Pons (tissue), 1 donor: ENCODE measurements at places on chromosomes 6 and 20.

DNA sequence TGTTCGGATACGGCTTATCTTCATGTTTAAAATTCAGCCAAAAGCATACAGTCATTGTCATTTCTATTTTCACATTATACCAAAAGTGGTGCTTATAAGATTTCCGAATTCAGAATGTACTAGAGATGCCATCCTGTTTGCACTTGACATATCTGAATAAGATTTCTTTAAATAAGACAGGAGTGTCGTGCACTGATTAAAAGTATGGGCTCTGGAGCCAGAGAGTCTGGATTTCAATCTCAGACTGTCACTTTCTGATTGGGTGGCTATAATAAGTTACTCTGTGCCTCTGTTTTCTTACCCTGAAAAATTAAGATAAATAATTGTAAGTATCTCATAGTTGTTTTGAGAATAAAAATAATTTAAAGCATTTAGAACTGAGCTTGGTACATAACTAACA lies 92.8 kb downstream of the RWDD2A start:
- no peak for DNase-seq

DNA sequence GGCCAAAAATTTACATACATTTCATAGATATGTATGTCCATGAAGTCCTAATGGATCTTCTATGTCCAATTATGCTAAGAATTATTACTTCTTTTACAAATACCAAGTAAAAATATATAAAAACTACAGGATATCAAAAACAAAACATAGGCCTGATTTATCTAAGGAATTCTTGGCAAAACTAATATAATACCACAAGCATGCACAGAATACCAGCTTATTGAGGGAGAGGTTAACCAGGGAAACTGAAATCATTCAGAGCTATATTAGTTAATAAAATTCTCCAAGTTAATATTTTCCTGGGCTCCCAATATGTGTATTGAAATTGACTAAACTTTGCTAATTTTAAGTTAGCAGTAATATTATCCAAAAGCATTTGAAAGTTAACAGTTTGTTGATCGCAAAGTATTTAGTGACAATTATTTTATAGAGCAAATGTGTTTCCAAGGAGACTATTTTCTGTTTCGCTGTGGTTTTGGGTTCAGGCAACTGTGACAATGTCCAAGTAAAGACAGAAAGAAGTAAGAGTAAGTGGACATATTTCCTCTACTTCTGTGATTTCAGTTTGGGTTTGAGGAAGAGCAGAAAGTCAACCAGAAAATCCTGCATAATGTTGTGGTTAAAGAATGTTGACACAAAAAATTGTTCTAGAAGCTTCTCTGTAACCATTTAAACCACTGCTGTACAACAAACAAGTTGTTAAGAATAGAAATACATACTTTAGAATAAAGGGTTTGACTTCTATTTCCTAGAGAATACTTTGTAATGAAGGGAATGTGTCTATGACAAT lies 167.4 kb downstream of the COL21A1 start:
- no peak for DNase-seq

GRCh38 chr20:60453388-60454246 lies 495.4 kb downstream of the CDH26 start:
- no peak for DNase-seq

DNA sequence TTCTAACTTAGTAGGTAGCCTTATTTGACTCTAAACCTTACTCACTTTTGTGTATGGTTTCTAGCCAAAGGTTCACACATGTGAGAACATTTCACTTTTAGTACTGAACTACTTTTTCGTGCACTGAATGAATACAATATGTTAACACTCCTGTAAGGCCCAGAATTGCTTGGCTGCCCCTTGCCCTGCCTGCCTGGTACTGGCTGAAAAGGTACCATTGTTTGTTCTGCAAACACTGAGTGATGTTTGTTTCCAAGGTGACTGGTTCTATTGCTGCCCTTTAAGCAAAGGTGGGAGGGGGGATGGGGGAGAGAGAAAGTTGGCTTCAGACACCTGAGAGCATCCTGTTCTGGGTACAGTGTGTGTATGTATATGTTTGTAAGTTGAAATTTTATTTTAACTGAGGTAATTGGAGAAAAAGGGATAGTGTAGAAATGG lies 31.2 kb downstream of the RREB1 start:
- DNase-seq = no peak

DNA sequence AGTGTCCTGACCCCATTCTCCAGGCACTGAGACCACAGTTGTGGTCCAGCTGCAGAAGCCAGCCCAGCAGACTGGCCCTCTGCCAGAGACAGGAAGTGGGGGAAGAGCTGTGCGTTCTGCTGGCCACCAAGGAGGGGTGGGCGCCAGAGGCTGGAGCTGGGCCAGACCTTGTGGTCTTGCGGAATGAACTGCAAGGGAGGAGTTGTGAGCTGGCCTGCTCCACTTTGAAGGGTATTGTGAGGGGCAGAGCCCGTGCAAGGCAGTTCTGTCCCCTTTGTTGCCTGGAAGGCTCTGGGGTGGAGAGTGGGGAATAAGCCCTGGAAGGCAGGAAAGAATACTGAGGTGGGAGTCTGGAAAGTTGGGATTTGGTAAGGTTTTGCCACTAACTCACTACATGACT lies 3.6 kb upstream of the MDFI start:
- DNase-seq = peak; percentile 65

GRCh38 chr20:10611357-10611756 lies 62.4 kb downstream of the JAG1 start:
- peak; percentile 29 for DNase-seq

GRCh38 chr20:44457016-44457415 lies 18.7 kb upstream of the TTPAL start:
- DNase-seq = no peak

DNA sequence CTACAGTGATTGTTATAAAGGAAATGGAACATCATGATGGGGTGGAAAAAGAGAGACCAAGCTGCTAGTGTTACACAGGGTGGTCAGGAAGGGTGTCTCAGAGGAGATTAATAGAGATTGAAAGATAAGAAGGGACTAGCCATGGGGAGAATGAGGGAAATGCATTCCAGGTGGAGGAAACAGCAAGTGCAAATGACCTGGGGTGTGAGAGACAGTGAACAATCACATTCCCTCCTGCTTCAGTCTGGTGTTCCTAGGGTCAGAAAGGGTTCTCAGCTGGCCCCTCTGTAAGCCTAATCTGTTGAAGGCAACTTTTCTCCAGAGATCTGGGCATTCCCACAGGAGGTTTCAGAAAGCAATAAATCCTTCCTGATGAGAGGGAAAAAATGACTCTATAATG lies 3.6 kb upstream of the KCNB1 start:
- DNase-seq = no peak

DNA sequence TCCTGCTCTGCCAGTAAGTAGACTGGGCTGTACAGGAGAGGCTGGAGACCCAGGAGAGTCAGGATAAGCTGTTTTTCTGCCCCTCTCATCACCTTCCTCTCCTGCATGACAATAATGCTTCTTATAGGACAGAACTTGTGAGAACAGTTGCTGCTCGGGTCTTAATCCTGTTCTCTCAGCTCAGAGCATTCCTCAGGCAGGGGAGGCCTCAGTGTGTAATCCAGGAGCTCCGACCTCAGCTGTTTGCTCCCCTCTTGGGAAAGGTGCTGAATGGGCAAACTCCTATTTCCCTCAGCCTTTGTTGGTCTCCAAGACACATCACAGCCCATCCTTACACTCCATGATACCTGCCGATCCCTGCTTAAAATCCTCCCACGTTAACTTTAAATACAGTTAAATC lies 134.9 kb upstream of the LRFN2 start:
- DNase-seq = no peak

- DNase-seq = no peak
Observed at GRCh38 chr6:52584203-52584602, 7.3 kb upstream of the TRAM2 start.

- DNase-seq = no peak
Observed at GRCh38 chr6:11200356-11200755, 32.1 kb downstream of the NEDD9 start.

DNA sequence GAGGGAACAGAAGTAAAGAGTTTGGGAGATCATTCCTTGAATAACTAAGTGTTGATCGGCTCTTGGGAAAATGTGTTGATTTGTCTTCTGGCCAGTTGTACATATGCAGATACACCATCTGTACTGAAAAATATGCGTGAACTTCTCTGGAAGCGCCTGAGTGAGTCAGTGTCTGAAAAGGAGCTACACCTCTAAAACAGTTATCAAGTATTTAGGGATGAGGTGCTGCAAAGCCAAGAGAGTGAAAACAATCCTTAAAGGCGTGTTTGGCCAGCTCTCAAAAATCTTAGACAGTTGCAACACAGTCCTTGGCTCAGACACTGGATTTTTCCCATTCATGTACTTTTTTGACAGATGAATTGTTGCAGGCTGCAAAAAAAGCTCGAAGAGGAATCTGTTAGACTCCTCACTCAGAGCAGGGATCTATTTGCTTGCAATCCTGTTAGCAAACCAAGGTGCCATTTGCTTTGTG lies 61.3 kb downstream of the BMP6 start:
- peak; percentile 11 for DNase-seq

DNA sequence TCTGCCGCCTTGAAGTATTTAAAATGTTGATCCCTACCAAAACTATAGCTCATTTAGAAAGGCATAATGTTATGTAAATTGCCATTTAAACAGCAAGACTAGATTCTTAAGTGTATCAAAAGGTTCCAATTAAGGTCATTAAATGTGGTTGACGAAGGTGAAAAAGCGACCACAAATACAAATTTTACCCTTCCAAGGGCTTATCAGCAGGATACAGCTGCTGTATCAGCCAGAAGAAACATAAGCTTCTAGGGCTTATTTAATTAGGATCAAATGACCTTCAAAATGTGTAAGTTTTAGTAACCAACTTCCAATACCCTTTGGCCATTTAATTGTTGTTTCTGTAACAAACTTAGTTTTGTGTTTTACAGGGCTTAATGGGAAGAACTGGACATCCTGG lies 139.9 kb downstream of the COL9A1 start:
- DNase-seq = no peak

- no peak for DNase-seq
Observed at GRCh38 chr20:4571759-4572531, 149.8 kb upstream of the PRND start.

DNA sequence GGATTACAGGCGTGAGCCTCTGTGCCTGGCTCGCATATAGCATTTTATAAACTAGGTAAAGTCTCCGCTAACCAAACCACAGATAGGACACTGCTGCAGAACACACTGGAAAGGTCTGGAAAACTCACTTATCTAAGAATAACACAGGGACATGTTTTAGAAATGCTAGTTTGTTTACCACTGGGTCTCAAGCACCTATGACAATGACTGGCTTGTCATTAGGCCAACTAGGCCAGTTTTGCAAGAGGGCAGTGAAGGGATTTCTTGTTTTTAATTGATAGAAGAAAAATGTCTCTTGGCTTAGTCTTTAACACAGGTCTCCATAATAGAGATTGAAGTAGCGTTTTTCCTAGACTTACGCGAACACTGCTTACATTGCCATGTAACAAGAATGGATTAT lies 201.4 kb downstream of the TMEM242 start:
- DNase-seq = peak; percentile 35

DNA sequence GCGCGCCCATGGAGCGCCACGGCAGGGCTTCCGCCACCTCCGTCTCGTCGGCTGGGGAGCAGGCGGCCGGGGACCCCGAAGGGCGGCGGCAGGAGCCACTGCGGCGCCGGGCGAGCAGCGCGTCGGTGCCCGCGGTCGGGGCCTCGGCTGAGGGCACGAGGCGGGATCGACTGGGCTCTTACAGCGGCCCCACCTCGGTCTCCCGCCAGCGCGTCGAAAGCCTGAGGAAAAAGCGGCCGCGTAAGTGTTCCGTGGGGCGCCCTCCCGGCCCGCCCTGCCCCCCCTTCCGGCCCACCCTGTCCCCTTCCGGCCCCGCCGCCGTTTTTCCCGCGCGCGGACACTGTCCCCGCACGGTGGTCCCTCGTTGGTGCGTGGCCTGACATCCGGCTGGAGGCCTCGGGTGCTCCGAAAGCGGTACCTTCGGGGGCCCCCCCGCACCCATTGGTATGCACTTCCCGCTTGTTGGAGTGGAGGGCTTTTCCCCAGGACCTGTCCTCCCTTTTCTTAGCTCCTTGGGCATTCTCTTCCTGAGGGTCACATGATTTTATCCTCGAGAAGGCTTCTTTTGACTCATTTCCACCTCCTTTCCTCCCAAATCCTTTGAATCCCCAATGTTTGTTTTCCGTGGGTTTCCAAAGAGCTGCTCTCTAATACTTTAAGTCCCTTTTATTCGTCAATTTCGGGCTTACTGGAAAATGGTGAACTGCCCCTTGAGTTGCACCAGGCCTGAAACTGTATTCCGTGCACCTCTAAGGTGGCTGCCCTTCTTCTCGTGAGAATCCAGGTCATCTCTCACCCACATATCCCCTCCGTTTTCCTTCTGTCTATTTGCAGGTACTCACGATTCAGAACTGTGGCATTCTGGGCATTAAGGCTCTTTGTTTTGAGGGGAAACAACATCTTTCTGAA lies 556 bp downstream of the PANK2 start:
- DNase-seq = peak; percentile 50

GRCh38 chr6:24847402-24847801 lies 48.7 kb upstream of the ARMH2 start:
- no peak for DNase-seq

GRCh38 chr20:49916146-49917002 lies 1.0 kb upstream of the SPATA2 start:
- no peak for DNase-seq

DNA sequence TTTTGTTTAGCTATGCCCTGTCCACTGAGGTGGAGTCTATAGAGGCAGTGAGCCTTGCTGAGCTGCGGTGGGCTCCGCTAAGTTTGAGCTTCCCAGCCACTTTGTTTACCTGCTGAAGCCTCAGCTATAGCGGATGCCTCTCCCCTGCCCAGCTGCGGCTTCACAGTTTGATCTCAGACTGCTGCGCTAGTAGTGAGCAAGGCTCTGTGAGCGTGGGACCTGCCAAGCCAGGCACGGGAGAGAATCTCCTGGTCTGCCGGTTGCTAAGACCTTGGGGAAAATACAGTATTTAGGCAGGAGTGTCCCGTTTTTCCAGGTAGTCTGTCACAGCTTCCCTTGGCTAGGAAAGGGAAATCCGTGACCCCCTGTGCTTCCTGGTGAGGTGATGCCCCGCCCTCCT lies 138.4 kb downstream of the SMAP1 start:
- no peak for DNase-seq

- no peak for DNase-seq
Observed at GRCh38 chr6:139905404-139906052, 531.1 kb upstream of the CITED2 start.

- no peak for DNase-seq
Observed at GRCh38 chr6:12058172-12058961, 46.3 kb downstream of the HIVEP1 start.
